ENCODE measurements at places on chromosomes 11 and 22.

- no peak for DNase-seq
Observed at GRCh38 chr11:123231777-123232176, 36.7 kb upstream of the CLMP start.

- DNase-seq, result no peak
Observed at GRCh38 chr11:6505577-6506240, 8.6 kb downstream of the DNHD1 start.

DNA sequence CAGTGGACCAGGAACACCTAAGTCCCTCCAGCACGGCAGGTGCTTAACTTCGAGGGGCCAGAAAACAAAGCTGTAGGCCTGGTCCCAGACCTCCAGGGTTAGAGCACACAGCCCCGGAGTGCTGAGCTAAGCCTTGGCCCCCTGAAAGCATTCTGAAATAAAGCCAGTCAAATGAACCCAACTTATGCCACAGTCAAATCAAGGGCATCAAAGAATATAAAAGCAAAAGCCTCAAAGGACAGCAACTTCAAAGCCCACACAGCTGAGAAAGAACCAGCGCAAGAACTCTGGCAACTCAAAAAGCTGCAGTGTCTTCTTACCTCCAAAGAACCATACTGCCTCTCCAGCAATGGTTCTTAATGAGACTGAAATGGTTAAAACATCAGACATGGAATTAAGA lies 39.1 kb downstream of the TMEM123 start:
- DNase-seq, result no peak

DNA sequence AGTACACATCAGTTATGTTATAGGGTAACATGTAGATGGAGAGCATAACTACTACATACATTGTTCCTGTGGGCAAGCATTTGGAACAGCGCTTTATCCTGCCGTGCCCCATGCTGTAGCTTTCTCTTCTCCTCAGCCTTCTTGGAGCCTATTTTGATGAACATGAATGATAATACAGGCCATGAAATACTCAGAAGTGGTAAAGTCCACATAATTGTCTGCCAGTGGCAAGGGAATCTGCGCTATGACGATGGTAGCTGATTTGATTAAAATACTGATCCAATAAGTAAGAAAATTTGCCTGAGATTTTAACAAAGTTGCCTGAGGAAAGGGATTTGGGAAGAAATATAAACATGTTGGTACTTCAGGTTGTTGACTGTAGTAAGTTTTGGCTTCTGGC lies 23.3 kb downstream of the ALKBH3 start:
- no peak for DNase-seq

DNA sequence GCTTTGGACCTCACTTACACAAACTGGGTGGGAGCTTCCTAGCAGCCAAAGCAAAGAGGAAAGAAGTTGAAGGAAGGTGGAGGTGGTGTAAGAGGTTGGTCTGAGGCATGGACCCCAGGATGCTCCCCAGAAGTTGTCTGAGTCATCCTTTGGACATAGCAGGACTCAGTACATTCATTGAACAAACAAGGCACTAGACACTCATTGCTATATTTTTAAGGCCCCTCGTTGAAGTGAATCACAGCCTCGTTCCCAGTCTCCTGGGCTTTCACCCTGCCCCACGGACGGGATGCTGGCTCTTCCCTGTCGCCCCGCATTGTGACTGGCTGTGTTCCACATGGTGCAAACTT lies 95.9 kb upstream of the FGF3 start:
- no peak for DNase-seq

- no peak for DNase-seq
Observed at GRCh38 chr11:68535098-68535497, 74.5 kb downstream of the PPP6R3 start.

All from activated naive CD4-positive, alpha-beta T cell treated with anti-CD3 and anti-CD28 coated beads, Interleukin-2, amount 50 U/mL, for 16 hours (primary cell).